ENCODE measurements at places on chromosomes 5 and 9.

DNA sequence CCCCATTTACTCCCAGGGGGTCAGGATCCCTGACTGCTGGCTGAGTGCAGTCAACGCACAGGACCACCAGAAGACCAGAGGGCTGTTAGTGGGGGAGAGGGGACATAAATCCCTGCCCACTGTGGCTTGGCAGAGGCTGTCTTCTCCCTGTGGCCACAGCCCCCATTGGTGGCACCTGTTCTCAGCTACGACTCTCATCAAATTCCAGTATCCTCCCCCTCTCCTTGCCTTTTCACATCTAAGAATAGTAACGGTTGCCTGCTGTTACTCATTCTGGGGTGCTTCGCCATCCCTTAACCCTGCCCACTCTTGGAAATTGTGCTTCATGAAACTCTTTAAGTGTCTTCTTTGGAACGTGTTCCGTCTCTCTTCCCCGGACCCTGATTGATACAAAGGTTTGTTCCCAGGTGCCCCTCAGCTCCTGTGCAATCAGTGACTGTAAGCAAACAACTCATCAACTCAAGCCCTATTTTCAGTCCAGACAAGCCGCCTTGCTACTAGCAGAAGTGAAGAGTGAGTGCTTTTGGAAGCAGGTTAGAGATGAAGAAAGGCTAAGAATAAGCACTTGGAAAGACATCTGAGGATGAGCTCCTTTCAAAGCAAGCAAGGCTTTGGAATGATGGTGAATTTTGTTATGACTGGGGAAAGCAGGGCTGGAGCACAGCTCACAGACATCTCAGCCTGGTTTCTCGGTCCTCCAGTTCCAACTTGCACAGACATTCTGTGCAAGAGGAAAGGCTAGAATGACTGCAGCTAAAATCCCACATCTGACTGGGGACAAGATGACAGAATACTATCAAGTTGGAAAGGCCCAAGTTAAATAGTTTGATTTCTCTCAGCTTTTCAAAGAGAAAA is 22.9 kb upstream of the DENND1A start:
- no peak for DNase-seq

DNA sequence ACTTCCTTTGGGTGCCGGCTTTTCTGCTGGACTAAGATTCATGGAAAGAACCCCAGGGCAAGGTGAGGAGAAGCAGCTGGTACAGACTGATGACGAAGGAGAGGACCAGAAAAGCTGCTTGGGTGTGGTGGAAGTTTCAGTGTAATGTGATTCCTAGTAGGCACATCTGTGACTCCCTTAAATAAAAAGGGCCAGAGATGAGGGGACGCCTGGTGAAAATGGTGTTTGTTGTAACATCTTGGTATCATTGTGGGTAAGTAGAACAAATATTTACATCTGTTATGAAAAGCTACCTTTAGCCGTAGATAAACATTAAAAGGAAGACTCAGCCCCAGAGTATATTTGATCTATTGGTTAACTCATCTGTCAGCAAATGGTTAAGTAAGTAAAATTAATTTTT is 33.8 kb downstream of the OTULINL start:
- no peak for DNase-seq

DNA sequence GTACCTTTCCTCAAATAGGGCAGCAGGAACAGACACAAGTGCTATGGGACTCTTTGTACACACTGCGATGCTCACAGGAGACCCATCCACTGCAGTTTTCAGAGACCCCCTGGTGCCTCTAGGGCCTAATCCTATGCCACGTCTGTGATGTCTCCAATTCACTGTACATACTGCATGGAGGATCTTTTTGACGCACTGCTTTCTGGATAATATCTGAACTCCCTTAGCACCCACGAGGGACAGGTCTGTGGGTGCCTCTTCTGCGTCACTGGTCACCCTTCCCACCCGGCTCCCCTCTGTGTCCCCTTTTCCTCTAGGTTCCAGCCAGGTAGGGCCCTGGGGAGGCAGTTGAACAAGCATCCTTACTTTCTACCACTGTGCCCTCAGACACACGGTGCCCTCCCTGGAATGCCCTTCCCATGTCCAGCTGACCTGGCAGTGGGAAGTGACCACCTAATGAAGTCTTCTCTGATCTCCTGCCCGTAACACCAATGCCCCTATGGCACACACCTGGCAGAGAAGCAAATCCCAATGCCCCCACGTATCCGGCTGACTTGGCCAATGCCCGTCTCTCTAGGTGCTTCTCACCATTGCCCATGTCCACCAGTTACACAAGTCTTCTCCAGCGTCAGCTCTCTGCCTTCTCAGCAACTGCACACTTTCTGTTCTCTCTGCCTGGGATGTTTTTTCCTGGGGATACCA is 41.5 kb downstream of the FOXI1 start:
- no peak for DNase-seq

DNA sequence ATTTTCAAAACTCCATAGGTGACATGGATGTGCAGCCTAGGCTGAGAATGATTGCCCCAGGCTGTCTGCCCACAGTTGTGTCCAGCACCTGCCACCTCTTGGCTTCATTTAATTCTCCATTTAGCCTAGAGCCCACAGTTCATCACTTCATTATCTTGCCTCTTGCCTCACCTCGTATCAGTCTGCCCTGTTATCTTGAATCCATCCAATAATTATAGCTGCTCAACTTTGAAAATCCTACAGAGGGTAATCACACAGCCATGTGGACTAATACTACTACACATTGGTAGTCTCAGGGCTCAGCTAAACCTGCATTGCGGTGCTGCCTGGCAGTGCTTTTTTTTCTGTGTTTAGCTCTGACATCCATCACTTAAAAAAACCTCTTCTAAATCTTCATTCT is 7.4 kb downstream of the UGCG start:
- no peak for DNase-seq

- DNase-seq, result no peak
Observed at GRCh38 chr5:107331882-107332281, 338.9 kb downstream of the EFNA5 start.

DNA sequence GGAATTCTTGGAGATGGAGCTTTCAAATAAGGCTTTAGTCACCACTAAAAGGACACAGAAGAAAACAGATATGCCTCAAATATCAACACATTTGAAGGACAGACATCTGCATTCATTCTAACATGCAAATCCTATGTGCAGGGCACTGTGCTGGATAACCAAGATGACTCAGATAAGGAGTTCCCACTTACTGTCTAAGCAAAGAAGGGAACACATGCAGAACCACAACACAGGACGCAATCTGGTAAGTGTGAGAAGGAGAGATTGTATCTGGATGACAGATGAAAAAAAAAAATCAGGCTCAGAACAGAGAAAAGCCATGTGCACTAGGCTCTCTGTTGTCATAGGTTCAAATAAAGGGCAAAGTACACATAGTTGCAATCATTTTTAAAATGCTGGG is 42.5 kb downstream of the ELAVL2 start:
- DNase-seq, result no peak

DNA sequence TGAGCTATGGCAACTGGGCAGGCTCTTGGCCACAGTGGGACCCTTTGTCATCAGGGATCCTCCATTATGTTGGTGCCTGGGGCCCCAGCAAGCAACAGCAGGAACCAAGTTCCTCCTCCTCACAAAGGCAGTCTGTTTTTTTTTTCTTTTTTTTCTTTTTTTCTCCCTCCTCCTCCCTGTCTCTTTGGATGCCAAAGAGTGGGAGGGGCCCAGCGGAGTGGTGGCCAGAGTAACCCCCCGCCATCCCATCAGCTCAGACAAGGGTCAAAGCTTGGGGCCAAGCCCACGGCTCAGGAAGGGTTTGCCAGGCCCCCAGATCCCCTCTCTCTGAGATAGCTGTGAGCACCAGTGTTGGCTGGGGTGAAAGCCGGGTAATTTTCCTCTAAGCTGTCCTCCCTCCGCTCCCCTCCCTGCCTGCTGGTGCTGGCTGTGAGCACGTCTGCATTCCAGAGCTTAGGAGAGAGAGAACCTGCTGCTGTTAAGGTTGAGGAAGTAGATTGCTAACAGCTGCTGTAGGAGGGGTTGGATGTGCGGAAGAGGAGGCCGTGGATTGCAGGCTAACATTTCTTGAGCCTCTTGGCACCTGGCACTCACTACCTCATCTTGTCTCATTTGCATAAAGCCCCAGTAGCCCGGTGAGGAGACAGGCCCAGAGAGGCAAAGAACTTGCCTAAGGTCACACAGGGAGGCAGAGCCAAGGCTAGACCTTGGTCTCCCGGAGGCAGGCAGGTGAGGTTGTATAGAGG is 21.2 kb downstream of the GSN start:
- DNase-seq, result no peak

- DNase-seq, result peak; percentile 55
Observed at GRCh38 chr9:93575796-93576257, 557 bp upstream of the PHF2 start.
